ENCODE measurements at places on chromosomes 1 and 21. TPM values are rescaled to one million over a fixed set of nuclear protein-coding genes. Genes with fewer than 3 reads are reported as not detected.
A peak's percentile ranks its signal among the peaks of the same experiment; 100 is the strongest.

DNA sequence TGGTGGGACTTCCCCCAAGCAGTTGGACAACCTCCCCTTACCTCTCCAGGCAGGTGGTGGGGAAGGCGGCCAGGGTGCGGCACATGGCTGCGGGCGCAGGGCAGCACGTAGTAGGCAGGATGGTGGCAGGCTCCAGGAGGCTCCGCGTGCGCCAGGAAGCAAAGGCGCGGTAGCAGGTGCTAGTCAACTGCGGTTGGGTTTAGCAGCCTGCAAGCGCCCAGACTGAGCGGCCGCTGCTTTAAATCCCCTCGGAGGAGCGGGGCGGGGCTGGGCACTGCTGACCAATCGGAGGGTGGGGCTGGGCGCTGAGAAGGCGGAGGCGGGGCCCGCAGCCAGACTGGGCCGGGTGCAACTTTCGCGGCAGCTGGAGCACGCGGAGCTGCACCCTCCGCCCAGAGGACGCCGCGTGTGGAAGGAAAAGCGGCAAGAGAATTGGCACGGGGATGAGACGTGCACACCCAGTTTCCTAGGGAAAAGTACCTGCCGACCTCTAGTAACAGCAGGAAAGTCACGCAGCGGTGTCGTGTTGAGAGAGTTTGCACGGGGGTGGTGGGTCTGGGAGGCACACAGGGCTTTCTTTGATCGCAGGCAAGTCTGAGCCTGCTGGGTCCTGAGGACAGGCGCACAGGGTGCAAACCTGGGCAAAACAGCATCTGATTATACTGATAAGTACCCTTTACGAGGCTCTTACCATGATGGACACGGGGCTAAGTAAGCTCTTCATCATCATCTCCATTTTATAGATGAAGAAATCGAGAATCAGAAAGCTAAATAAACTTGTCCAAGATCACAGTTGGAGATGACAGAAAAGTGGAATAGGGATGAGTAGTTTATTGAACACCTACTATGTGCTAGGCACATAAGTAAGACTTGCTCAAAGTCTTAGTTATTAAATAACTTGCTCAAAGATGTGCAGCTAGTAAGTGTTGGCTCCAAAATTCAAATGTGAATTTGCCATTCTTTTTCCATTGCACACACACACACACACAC, at the start of gene RGS16:
Gene RGS16 (minus strand): TSS at position 215 of the 990 bp plus-strand sequence. CDS start 130 bp downstream, at position 85.
- DNase-seq: peak; percentile 80

The MYBPH gene
- polyA plus RNA-seq: 0.50 TPM

The MYOC gene
- polyA plus RNA-seq: 0.28 TPM

The CR1L gene
- polyA plus RNA-seq: 0.78 TPM

GRCh38 chr1:55272994-55273393, 57.8 kb upstream of the USP24 start:
- DNase-seq: no peak

GRCh38 chr21:33011462-33011861, 14.3 kb upstream of the OLIG2 start:
- no peak for DNase-seq
